ENCODE measurements at places on chromosomes 1 and 21. TPM values are rescaled to one million over a fixed set of nuclear protein-coding genes. Genes with fewer than 3 reads are reported as not detected.
A peak's percentile ranks its signal among the peaks of the same experiment; 100 is the strongest.

The FNDC5 gene
- total RNA-seq, result 25.4 TPM

The UBASH3A gene
- 0.20 TPM for total RNA-seq

The HLX gene
- 10.9 TPM for total RNA-seq

The HSD11B1 gene
- 1.6 TPM for total RNA-seq

The FAM151A gene
- total RNA-seq, result not detected

The FMO1 gene
- total RNA-seq, result 11.9 TPM

The SPATA45 gene
- total RNA-seq, result 0.89 TPM

DNA sequence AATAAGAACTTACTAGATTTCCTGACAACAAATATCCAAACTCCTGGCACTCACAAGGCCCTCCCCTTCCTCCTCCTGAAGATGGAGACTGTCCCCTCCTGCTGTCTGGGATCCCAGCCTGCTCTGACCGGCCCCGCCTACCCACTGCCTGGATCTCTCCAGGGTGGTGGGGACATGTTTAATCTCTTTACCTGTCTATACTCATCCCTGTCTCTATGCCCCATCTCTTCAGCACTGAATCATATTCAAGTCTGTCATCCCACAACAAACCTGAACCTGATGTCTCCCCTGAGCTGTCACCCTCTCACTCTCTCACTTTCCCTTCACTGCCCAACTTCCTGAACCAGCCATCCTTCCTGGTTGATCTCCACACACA lies 22.1 kb downstream of the MATN1 start:
- no peak for DNase-seq

DNA sequence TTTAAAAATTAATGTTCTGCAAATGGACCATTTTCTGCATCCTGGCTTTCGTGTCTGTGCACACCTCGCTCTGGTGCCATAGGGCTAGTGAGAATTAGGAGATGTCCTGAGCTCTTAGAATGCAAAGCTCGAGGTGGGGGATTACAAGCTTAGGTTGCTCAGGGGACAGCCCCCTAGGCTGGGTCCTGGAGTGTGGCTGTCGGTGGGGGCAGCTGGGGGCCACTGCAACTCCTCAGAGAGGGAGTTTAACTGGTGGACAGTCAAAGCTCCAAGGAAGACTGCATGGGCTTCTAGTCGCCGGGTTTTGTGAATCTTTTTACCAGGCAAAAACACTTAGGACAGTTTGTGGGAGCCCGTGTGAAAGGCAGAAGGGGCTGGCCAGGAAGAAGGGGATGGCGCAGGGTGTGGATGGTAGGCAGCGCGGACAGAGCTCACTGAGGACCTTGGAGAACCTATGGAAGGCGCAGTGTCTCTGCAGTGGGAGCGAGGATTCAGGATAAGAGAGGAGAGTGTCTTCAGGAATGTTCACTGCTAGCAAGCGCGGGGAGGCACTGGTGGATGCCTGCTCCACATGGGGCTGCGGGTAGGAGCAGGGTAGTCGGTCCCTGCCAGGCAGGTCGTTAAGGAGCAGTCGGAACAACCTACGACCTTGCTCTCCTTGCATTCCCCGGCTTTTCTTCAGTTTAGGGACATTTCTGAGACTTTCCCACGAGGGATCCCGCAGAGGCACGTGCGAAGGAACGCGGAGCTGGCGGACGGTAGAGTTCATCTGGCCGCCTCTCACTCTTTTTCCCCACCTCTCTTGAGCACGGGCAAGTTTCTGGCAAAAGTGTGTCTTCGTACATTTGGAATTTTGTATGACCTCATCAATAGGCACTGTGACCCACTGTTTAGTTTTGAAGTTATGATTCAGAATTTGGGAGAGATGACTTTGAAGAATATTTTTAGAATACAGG lies 12.9 kb upstream of the KCNE1 start:
- DNase-seq, result peak; percentile 9

GRCh38 chr1:47679826-47680225 lies 242.0 kb downstream of the FOXD2 start:
- DNase-seq, result no peak

DNA sequence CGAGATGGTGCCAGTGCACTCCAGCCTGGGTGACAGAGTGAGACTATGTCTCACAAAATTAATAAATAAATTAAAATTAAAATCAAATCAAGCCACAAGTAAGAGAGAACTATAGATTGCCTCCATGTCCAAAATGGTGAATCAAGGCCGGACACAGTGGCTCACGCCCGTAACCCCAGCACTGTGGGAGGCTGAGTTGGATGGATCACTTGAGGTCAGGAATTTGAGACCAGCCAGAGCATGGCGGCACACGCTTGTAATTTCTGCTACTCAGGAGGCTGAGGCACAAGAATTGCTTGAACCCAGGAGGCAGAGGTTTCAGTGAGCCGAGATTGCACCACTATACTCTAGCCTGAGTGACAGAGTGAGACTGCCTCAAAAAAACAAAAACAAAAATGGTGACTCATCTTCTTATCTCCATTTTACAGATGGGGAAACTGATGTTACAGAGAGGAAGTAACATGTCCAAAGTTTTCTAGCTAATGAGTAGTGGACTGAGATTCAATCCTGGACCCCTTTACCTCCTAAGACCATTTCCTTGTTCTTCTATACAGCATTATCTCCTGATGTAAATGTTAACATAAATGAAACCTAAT lies 99.0 kb upstream of the HNRNPU start:
- no peak for DNase-seq

DNA sequence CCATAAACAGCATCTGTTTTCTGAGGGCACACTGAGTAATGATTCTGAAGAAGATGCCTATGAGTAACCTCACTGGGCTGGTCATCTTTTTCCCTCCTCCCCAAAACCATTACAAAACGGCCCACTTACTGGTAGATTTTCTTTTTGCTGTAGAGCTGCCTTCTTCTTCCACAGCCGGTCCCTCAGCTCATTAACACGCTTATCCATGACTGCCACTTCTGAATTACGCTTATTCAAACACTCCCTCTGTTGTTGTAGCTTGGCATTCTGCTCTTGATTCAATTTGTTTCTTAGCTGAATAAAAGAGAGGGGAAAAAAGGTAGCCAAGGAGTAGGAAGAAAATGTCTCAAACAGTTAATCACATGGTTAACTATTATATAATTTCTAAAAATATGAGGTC lies 43.1 kb downstream of the TP53BP2 start:
- no peak for DNase-seq

DNA sequence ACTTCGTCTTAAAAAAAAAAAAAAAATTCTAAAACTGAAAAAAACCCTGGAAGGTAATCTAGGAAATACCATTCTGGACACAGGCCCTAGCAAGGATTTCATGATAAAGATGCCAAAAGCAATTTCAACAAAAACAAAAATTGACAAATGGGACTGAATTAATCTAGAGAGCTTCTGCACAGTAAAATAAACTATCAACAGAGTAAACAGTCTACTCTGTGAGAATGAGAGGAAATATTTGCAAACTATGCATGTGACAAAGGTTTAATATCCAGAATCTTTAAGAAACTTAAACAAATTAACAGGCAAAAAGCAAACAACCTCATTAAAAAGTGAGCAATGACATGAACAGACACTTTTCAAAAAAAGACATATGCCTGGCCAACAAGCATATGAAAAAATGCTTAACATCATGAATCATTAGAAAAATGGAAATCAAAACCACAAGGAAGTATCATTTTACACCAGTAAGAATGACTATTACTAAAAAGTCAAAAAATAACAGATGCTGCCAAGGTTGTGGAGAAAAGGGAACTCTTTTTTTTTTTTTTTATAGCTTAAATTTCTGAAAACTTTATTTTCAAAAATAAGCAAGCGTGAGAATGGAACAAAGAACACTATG lies 29.4 kb upstream of the RNPC3 start:
- DNase-seq, result no peak

DNA sequence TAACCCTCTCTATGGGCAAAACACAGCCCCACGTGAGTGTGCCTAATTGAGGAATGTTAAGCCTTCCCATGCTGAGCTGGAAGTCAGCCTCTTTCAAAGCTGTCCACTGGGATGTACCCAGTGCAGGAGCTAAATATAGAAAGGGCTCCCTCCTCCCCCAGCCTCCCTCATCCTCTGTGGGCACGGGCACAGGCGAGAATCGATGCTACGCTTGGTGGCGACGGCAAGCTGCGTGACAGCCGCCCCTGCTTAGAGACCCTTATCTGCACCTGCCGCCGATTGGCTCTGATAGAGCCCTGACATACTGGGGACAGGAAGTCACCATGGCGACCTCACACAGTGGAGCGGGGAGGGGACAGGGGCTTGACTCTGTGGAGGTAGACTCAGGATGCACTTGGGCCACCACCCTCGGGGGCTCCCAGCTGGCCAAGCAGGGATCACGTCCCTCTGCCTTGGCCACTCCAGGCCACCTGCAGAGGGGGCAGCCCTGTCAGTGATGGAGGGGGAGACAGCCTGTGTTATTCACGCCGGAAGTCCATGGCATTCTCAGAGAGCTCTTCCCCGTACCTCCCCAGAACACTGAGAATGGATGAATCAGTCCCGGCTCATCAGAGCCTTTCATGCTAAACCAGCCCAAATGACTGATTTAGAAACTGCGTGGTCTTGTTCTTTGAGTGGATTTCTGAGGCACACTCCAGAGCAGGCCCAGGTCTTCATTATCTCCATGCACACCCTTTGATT lies 84.8 kb downstream of the KCND3 start:
- DNase-seq, result no peak

GRCh38 chr1:116325922-116326321 lies 47.1 kb upstream of the ATP1A1 start:
- DNase-seq, result no peak

GRCh38 chr1:16175610-16176553 lies 20.0 kb upstream of the EPHA2 start:
- peak; percentile 88 for DNase-seq

- DNase-seq, result no peak
Measured at GRCh38 chr1:40409467-40409866, 35.9 kb downstream of the SMAP2 start.

GRCh38 chr1:8097077-8097799 lies 71.1 kb upstream of the ERRFI1 start:
- DNase-seq, result no peak

- DNase-seq, result no peak
Measured at GRCh38 chr1:151829352-151830046, 2.1 kb downstream of the RORC start.

GRCh38 chr1:41512701-41513382 lies 28.4 kb upstream of the EDN2 start:
- no peak for DNase-seq

GRCh38 chr1:147217141-147217540 lies 8.0 kb downstream of the FMO5 start:
- no peak for DNase-seq

DNA sequence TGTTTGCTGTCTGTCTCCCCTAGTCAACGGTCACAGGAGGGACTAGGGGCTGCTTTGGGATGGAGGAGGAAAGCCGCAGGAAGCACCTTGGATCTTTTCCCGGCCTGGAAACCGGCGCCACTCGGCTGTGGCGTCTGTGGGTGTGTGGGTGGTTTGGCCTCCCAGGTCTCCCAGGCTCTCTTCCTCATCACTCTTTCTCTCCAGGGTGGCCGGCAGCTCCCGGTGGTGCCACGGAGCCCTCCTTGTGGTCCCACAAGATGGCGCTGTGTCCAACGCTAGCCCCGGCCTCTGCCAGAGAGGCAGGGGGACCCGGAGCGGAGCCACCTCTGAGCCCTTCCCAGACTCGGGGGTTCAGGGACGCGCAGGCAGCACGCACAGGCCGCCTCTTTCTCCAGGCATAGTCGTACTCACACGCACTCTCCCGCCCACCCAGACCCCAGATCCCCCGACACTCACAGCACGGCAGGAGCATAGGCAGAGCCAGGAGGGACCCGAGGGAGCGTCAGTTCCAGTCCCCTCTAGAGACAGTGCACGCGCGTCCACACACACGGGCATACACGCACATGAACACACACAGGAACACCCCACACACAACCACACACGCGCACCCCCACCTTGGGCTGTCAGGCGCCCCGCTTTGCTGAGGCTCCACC lies 31.2 kb downstream of the CDCP2 start:
- DNase-seq, result peak; percentile 46
